ENCODE measurements at places on chromosomes 7 and 10.

GRCh38 chr7:73615886-73616285, 8.4 kb downstream of the MLXIPL start:
- DNase-seq, result no peak

GRCh38 chr7:17677408-17677807, 262.9 kb downstream of the SNX13 start:
- DNase-seq, result no peak

- no peak for DNase-seq
Observed at GRCh38 chr7:137682596-137682995, 164.2 kb downstream of the DGKI start.

DNA sequence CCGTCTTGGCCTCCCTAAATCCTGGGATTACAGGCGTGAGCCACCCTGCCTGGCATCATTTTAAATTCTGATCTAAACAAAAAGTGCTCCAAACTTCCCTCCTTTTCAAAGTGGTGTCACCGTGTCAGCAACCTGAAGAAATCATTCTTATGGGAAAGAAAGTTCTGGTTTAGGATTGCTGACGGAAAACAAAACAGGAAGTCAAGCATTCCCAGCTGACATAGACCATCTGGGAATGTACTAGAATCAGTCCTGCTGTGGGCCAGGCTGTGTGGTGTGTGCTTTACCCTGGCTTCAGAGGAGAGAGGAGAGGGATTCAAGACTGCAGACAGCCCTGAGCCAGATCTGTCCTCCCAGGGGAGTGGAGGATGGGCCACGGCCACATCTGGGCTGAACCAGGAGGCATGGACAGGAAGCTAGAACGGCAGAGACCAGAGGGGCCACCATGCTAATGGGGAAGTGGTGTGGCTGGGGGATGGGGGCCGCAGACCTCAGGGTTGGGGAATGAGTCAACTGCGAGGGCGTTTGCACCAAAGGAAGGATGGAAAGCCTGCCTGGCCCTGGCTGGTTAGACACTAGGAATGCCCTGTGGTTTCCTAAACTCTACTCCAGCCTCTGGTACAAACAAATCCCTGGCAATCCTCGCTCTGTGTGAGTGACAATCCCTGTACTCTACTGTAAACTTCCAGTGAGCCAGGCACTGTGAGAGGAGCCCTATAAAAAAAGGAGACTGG, 16.7 kb upstream of the CLIP2 start:
- DNase-seq, result peak; percentile 44

DNA sequence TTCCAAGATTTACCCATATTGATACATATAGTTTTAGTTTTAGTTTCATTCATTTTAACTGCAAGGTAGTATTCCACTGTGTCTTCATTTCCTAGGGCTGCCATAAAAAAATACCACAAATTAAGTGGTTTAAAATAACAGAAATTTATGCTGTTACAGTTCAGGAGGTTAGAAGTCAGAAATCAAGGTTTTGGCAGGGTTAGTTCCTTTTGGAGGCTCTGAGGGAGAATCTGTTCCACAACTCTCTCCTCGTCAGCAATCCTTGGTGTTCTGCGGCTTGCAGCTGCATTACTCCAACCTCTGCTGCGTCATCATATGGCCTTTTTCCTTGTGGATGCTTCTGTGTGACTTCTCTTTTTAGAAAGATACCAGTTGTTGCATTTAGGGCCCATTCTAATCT, 176.2 kb downstream of the DNAJC1 start:
- DNase-seq, result no peak

DNA sequence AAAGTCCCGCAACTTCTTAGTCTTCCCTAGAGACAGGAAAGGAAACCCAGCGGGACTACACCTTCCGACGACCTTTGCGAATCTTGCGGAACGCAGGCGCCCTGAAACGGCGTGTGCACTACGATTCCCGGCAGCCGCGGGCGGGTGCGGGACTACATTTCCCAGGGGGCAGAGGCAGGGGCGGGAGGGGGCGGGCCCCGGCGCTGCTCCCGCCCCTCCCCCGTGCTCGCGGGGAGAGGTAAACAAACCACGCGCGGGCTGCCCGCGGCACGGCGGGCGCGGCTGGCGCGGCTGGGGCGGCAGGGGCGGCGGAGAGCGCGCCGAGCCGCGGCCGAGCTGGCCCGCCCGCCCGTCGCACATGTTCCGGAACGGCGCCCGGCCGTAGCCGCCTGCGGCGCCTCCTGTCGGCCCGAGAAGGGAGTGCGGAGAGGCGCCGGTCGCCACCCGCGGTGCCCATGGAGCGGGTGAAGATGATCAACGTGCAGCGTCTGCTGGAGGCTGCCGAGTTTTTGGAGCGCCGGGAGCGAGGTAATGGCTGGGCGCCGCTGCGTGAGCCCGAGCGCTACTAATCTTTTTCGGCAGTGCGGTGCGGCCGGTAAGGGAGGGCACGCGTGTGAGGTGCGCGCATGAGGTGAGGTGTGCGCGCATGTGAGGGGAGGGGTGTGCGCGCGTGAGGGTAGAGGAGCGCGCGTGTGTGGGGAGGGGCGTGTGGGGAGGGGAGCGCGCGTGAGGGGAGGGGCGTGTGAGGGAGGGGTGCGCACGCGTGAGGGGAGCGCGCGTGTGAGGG, 18.5 kb downstream of the MXI1 start:
- peak; percentile 94 for DNase-seq

- no peak for DNase-seq
Observed at GRCh38 chr7:122136078-122136477, 8.0 kb downstream of the AASS start.

- DNase-seq, result no peak
Observed at GRCh38 chr7:12581897-12582296, 11.4 kb downstream of the SCIN start.

DNA sequence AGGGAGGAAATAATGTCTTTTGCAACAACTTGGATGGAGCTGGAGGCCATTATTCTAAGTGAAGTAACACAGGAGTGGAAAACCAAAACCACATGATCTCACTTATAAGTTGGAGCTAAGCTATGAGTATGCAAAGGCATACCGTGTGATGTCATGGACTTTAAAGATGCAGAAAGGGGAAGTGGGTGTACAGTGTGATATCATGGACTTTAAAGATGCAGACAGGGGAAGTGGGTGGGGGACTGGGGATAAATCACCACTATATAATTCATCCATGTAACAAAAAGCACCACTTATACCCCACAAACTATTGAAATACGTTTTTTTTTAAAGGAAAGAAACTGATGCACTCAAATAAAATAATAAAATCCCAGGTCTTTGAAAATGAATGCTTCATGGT, 29.5 kb downstream of the LYZL2 start:
- DNase-seq, result no peak

All from RWPE1 (cell line).